ENCODE measurements at places on chromosomes 1 and 21.

- DNase-seq: no peak
Observed at GRCh38 chr1:229018674-229019295, 252.1 kb upstream of the RAB4A start.

DNA sequence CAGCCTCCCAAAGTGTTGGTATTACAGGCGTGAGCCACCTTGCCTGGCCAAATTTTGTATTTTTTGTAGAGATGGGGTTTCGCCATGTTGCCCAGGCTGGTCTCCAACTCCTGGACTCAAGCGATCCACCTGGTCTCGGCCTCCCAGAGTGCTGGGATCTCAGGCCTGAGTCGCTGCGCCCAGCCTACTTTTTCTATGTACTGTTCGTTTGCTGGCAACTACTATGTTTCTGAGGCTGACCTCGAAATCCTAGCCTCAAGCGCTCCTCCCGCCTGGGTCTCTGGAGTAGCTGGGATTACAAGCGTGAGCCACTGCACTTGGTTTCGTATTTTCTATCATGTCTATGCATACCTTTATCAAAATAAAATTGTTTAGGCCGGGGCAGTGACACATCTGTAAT, 675 bp upstream of the TEKT2 start:
- no peak for DNase-seq

- no peak for DNase-seq
Observed at GRCh38 chr1:64900916-64901315, 65.4 kb downstream of the JAK1 start.

- DNase-seq: no peak
Observed at GRCh38 chr1:108533351-108534083, 26.4 kb upstream of the EEIG2 start.

DNA sequence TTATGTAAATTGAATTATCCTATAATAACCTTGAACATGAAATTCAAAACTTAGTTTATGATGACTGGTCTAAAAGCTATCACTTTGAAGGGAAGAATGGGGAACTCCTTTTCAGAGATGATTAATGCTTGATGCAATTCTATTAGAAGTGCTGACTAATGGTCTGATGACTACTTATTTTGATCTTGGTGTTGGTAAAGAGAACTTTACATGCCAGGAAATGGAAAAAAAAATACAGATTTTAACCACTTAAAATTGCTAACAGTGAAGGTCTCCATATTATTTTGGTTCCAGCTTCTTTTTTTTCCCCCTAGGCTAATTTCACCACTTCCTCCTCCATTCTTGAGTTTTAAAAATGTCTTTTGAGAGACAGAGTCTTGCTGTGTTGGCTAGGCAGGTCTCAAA, 22.9 kb downstream of the S1PR1 start:
- peak; percentile 84 for DNase-seq

- peak; percentile 58 for DNase-seq
Observed at GRCh38 chr1:244989813-244990212, 125.5 kb upstream of the HNRNPU start.

DNA sequence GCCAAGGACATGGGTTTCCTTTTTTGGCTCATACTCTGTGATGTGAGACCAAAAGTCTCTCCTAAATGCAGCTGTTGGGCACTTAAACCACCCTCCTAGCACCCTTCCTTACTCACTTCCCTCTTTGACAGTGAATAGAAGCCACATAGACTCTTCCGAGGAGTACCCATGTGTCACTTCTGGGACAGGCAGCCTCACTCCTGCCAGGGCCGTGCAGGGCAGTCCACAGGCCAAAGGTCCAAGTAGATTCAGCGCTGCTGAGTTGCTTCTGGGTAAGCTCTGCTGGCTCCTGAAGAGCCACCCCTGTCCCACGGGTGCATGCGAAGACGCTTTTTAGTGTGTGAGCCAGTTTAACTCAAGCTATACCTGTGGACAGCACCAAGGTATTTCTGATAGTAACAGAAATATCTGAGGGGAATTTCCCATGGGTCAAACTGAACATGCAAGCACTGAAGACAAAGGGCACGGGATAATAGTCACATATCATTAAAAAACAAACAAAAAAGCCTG, 36.8 kb upstream of the BMP8B start:
- no peak for DNase-seq

- DNase-seq: peak; percentile 96
Observed at GRCh38 chr1:41827991-41828570, 90.6 kb downstream of the HIVEP3 start.

DNA sequence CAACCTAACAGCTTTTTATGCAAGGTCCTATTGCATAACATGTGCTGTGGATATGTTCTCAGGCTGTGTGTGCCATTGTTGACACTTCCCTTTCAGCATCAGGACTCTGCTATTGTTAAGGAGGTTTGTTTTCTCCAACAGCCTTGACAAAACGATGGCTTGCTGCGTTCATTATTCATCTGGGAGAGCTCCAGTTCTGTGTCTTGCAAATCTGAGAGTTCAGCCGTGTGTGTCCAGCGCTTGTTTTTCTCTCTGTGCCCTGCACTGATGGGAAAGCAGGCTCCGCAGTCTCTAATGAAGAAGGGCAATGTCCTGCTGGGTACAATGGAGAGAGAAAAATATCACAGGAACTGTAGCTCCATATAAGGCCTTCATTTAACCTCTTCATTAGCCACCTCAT, 63.7 kb downstream of the CLDN17 start:
- DNase-seq: no peak

DNA sequence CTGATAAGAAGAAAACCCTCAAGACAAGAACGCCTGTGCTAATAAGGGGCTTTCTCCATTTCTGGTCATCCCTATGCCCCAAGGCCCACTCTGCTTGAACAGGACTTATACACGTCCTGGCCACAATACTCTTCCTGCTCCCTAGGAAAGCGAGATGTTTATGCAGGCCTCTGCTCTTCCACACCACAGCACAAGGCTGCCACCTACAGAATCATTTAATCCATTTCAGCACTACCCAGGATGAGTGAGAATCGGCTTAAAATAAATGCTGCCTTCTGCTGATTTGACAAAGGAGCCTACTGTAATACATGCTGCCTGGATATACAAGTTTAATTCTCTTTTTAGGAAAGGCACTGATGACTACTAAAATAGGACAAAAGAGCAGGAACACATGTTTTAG, 29.4 kb downstream of the FRRS1 start:
- DNase-seq: peak; percentile 69

GRCh38 chr1:28443550-28443949, 62.3 kb upstream of the RCC1 start:
- no peak for DNase-seq

DNA sequence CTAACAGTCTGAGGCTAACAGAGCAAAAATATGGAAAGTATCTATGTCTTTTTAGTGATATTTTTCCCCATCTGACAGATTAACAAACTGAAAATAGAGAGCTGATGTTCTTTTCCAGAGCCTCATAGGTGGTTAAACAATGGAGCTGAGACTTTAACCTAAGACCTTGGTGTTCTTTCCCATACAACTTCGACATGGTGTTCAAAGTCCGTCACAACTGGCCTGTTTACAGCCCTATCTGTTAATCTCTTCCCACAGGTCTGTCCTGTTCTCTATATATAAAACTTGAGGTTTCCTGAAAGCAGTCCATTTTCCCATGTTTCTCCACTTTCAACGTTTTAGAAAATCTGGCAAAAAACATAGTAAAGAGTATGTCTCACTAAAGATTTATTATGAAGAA, 395.7 kb downstream of the BRINP2 start:
- no peak for DNase-seq

DNA sequence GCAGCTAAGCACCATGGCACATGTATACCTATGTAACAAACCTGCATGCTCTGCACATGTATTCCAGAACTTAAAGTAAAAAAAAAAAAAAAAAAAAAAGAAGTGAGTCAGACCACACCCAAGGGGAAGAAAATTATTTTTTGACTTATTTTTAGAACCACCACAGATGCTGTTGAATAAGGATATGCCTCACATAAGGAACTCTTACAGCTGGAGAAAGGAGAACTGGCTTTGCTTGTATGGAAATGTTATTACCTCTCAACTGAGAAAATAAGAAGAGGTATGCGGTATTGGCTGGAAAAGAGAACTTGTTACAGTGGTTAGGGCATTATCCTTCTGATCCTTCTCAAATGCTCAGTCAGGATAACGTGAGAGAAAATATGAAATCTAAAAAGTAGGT, 27.5 kb upstream of the FCER1A start:
- no peak for DNase-seq

DNA sequence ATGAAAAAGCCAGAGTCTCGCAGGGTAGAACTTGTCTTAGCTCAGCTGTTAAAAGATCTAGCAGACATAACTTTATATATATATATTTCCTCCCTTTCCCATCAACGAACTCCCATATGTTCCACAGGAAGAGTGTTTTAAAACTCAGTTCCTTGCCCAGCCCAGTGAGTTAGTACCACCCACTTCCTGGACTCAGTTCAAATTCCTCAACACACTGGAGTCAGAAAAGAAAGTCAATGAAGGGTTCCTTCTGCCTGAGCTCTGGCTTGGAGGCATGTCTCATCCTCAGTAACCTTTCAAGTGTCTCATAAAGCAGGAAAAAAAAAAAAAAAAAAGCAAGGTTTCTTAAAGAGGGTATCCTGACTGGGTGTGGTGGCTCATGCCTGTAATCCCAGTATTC, 15.6 kb downstream of the TPM3 start:
- peak; percentile 73 for DNase-seq

DNA sequence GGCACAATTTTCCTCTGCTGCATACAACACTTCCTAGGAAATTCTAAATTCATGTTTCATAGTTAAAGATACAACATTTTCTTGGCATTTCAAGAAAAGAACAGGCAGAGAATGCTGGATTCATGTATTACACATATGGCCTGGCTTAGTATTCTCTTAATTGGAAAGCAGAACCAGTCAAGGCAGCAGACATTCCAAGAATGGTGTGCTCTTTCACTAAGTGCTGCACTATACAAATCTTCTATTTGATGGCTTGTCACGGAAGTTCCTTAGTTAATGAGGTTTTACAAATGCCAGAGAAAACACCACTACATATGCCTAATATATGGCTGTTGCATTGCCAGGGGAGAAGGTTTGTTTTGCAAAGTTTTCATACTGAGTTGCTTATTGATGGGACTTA, 80.8 kb upstream of the DYNLT5 start:
- DNase-seq: no peak

GRCh38 chr1:180288940-180289339, 58.9 kb downstream of the LHX4 start:
- DNase-seq: no peak

DNA sequence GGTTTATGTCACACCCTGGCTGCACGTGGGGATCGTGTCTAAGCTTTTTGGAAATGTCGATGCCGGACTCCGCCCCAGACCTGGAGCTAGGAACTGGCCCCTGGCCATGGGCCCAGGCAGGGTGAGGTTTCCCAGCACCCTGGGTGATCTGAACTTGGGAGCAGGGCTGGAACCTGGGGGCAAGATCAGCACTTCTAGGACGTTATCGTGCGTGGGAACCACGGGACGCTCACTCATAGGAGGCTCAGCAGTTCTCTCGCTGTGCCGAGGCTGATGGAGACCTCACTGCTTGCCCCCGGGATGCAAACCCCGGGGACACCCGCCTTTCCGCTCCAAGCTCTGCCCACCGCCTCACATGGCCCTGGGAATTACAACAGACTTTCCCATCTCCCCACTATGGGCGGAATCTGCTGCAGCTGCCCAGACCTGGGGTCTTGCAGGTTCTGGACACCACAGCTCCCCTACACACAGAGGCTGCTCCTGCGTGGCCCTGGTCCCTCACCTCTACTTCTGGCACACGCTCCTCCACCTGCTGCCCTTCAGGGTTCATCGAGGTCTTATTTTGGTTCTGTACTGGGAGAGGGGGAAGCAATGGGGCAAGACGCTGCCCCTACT, 35.9 kb downstream of the COL18A1 start:
- DNase-seq: no peak

GRCh38 chr1:220689666-220690065, 497 bp upstream of the C1orf115 start:
- no peak for DNase-seq

DNA sequence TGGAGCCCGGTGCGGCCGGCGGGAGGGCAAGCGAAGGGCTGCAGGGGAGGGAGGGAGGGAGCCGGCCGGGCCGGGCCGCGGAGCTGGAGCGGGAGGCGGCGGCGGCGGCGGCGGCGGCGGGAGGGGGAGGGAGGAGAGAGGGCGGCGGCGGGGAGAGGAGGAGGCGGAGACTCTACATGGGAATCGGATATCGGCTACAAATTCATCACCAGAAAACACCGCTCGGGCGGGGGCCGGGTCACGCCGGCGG, at the start of gene AKT3:
Gene AKT3 (minus strand): TSS at position 42 of the 250 bp plus-strand sequence. CDS start 7,073 bp downstream, outside the sequence.
- DNase-seq: peak; percentile 67

DNA sequence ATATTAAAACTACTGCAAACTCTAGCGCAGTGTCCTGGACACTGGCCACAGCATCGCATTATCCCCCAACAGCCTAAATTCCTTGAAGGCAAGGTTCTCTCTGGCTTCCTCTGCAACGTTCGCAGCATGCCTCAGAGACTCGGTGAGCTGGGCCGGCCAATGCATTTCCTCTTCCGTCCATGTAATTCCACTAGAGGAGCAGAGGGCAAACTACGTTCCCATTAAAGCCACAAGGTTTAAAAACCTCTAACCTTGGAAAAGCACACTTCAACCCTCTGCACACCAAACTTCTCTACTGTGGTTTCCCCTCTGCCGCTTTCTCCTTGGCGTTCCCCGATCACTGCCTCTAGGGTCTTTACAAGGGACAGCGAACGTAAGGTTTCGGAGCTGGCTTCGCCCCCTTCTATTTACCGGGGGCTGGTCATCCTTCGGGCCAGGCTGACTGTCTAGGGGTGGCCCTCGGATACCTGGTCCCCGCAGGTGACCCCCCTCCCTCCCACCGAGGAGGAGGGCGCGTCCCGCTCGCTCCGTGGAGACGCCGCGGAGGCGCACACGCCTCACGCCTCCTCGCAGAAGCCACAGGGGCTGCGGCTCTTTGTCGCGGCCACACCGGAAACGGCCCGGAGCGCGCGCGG, 456 bp upstream of the SMYD2 start:
- peak; percentile 42 for DNase-seq

DNA sequence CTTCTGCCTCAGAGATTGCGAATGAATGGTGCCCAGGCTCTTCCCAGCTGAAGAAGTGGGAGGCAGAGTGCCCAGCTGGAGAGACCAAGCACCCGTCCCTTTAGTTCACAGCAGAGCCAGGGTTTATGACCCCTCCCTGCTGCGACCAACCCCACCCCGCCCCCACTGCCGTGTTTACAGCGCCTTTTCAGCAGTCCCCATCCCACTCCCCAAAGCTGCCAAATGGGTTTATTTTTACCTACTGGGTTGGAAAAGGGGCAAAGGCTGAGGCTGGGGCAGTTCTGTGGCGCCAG, 23.6 kb downstream of the DYRK3 start:
- no peak for DNase-seq

DNA sequence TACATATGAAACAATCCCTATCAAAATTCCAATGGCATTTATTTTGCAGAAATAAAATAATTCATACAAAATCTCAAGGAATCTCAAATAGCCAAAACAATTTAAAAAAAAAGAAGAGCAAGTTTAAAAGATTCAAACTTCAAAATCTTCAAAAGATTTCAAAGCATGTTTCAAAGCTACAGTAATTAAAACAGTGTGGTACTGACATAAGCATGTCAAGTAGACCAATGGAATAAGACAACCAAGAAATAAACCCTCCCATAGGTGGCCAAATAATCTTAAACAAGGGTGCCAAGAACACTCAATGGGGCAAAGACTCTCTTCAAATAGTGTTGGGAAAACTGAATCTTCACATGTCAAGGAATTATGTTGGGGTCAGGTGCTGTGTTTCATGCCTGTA, 28.0 kb upstream of the UCK2 start:
- DNase-seq: no peak
